PC-3 (cell line): ENCODE measurements at places on chromosomes 2 and 18. TPM values are rescaled to one million over a fixed set of nuclear protein-coding genes. Genes with fewer than 3 reads are reported as not detected.

Gene DLX2
- total RNA-seq: 0.29 and 1.4 TPM in 2 replicates

Gene CHRNG
- not detected in 2 replicates for total RNA-seq

Gene MRO
- total RNA-seq: 0.55 TPM in 1 of 2 replicates, not detected in the other

Gene ECEL1
- total RNA-seq: not detected in 2 replicates

Gene EDAR
- 0.04 TPM in 1 of 2 replicates, not detected in the other for total RNA-seq

Gene SLC9A4
- 0.04 TPM in 1 of 2 replicates, not detected in the other for total RNA-seq

Gene FHOD3
- total RNA-seq: 18.1 and 32.2 TPM in 2 replicates

Gene IL37
- 1.6 and 2.6 TPM in 2 replicates for total RNA-seq

Gene STK25
- total RNA-seq: 198 and 245 TPM in 2 replicates

Gene CEP68
- 3.4 and 7.0 TPM in 2 replicates for total RNA-seq

Gene MYO5B
- 10.4 and 10.7 TPM in 2 replicates for total RNA-seq

Gene ID2
- total RNA-seq: 92.1 and 93.3 TPM in 2 replicates

Gene HOXD8
- total RNA-seq: 1.9 and 2.9 TPM in 2 replicates

Gene C2orf15
- 3.3 and 4.4 TPM in 2 replicates for total RNA-seq

Gene SLC39A6
- 18.3 and 25.5 TPM in 2 replicates for total RNA-seq

Gene PER2
- total RNA-seq: 8.6 and 13.0 TPM in 2 replicates

Gene TEKT4
- not detected in 2 replicates for total RNA-seq

Gene CRYBA2
- 6.4 and 13.5 TPM in 2 replicates for total RNA-seq

Gene HOXD12
- total RNA-seq: not detected in 2 replicates

Gene BOK
- 30.2 and 39.3 TPM in 2 replicates for total RNA-seq

Gene CFC1
- total RNA-seq: not detected in 2 replicates

Gene POTEC
- total RNA-seq: 0.04 TPM in 1 of 2 replicates, not detected in the other
